ENCODE measurements at places on chromosomes 5 and 9.

DNA sequence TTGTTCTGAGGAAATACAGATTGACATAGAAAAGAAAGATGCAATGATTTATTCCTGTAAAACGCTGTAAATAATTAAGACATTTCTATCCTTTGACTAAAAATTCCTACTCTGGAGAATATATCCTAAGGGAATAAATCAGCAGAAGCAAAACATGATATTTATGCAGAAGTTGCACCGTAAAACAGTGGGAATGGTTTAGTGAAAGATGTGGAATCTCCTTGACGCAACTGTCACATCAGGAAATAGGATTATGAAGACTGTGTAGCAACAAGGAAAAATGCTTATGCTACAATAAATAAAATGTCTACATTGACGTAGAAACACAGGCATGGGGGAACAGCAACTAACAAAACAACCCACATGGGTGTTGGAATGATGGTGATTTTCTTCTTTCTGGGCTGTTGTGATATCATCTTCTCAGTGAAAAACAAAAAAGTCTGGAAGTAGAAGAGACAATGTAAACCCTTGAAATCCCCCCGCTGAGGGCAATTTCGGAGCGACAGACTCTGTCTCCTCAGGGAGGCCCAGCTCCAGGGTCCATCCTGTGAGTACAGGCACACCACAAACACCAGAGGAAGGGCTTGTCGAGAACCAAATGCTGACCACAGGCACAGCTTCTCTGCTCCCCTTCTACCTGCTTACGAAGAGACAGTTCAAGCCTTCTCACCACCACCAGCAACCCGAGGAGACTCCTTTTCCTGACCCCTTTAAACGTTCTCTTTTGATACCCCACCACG, 25.2 kb downstream of the COL23A1 start:
- no peak for DNase-seq

DNA sequence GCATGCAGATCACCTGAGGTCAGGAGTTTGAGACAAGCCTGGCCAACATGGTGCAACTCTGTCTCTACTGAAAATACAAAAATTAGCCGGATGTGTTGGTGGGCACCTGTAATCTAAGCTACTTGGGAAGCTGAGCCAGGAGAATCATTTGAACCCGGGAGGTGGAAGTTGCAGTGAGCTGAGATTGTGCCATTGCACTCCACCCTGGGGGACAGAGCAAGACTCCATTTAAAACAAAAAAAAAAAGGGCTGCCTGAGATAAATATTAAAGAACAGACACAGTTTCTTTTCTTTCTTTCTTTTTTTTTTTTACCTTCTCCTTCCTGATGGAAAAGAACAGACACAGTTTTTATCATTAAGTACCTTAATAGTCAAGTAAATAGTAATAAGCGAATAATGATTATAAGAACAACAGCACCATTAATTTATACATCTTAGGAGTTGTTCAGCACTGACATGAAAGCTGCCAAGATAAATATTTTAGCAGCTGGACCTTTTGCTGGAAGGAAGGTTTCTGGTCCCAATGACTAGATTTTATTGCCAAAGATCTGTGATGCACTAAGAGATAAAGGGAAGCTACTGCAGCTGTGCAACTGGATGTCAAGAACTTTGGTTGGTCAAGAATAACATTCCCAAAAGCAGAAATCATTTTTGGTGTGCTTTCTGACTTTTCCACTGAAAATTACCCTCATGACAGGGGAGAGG, 7.0 kb downstream of the CENPP start:
- no peak for DNase-seq

- DNase-seq: no peak
Observed at GRCh38 chr5:33806738-33807442, 84.9 kb downstream of the ADAMTS12 start.

GRCh38 chr5:67657055-67657454, 460.5 kb upstream of the CD180 start:
- DNase-seq: no peak

- no peak for DNase-seq
Observed at GRCh38 chr9:113398796-113399195, 2.3 kb downstream of the ALAD start.

DNA sequence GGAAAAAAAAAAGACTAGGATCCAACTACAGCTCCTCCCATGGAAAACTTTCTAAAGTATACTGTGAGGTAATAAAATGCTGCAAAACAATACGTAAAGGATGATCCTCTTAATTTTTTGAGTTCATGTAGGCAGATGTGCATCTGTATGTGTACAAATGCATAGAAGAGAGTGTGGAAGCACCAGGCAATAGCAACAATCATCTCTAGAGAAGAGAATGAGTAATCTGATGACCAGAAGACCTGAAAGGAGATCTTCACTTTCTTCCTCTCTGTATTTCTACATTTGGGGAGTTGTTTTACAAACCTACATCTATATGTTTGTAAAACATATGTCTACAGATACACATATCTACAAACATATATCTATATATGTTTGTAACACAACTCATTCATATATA, 29.3 kb upstream of the SPDL1 start:
- DNase-seq: no peak

GRCh38 chr5:138985256-138985655, 110.1 kb upstream of the LRRTM2 start:
- DNase-seq: no peak

GRCh38 chr5:112711436-112711835, 26.2 kb upstream of the APC start:
- DNase-seq: no peak

GRCh38 chr9:77440057-77440456, 208.1 kb downstream of the GNA14 start:
- DNase-seq: no peak

DNA sequence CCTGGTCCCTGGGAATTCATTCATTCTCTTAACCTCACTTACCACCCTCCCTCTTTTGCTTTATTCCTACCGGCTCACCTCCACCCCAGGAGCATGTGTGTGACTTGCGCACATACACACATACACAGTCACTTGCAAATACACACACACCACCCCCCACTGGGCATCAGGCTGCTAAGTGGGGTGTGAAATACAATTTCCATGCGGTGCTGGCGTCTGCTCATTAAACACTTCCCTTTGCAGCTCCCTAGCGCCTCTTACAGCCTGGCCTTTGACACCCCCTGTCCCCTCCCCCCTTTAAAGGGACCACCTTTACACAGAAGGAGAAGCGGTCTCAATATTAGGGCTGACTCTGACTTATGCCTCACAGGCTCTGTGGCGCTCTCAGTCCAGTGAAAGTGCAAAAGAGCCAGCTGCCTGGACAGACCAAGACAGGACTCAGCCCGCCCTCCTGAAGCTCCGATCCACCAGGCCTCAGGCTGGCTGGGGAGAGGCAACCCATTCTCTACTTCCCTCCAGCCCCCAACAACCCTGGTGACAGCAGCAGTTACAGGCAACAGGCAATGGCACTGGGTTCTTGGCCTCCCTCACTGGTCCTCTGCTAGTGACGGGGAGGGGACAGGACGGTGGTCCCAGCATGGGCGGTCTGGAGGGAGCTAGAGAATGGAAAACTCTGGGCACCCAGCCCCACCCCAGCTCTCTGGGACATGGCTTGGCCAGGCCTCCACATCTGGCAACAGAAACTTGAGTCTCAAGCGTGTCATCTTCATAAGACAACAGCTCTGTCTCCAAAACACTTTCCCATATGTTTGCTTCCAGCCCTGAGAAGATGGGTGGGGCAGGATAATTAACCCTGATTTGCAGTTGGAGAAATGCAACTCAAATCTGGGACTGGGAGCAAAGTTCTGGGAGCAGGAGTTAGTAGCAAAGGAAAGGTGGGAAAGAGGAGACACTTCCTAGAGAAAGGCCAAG, 12.0 kb downstream of the ENHO start:
- no peak for DNase-seq

GRCh38 chr9:99003308-99003707, 59.6 kb downstream of the COL15A1 start:
- DNase-seq: no peak

GRCh38 chr5:120452471-120452870, 11.6 kb upstream of the PRR16 start:
- no peak for DNase-seq

DNA sequence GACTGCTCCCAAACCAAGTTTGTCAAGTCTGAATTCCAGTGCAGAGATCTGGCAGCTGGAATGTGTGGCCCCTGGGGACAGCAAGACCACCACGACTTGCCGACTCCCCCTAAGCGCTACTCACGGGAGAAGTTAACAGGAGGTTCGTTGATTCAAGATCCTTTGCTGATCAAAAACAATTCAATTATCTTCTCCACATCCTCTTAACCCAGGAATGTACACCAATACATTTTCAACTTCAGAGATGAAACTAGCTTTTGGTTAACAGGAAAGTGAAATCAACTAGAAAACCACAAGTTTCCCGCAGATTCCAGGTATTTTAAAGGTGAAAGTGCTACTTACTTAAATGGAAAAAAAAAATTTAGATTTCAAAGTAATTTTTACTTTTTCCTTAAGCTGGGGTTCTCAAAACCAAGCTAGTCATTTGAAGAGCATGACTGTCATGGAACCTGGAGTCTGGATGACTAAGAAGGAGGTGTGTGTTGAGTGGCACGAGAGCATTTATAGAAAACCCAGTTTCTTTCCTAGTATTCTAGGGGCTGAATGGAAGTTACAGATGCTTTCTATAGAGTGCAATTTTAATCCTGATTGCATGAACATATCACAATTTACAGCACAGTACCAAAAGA, 257.5 kb upstream of the PANK3 start:
- no peak for DNase-seq

DNA sequence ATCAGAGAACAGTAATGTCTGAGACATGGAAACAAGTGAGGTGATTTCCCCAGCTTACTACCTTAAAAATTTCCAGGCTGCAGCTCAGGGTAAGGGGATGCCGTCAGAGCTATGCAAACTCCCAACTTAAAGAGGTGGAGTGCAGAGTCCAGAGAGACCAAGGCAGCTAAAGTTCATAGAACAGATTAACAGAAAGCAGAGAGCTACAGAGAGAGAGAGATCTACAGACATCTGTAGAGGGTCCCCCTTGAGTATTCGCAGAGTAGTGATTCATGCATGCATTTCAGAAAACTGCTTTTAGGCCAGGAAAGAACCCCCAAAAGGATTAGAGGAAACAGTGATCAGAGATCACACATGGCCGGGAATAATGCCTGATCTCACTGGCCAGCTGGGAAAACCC, 306.2 kb upstream of the PUM3 start:
- no peak for DNase-seq

DNA sequence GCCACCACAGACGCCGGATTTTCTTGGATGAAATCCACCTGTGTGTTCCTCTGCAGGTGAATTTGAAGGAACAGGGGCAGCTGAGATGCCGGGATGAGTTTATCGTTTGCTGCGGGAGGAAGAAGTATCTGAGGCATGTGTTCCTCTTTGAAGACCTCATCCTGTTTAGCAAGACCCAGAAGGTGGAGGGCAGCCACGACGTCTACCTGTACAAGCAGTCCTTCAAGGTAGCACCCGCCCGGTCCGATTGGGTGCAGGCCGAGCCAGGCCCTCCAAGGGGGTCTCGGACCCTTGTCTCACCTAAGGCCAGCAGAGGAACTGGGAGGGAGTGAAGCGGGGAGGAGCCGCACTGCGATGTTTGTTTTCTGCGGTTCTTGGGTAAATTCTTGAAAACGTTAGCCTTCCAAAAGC, 18.4 kb upstream of the LRRC14B start:
- no peak for DNase-seq

- DNase-seq: no peak
Observed at GRCh38 chr5:105230516-105231157, 1668.0 kb upstream of the NUDT12 start.

DNA sequence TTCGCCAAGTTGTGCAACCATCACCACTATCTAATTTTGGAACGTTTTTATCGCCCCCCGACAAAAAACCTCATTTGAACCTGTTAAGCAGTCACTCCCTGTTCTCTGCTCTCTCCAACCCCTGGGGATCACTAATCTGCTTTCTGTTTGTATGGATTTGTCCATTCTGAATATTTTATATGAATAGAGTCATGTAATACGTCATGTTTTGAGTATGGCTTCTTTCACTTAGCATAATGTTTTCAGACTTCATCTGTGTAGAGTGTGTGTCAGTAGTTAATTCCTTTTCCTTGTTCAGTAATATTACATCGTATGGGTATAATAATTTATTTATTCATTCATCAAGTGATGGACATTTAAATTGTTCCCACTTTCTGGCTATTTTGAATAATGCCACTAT, 232.2 kb downstream of the SMARCA2 start:
- no peak for DNase-seq

DNA sequence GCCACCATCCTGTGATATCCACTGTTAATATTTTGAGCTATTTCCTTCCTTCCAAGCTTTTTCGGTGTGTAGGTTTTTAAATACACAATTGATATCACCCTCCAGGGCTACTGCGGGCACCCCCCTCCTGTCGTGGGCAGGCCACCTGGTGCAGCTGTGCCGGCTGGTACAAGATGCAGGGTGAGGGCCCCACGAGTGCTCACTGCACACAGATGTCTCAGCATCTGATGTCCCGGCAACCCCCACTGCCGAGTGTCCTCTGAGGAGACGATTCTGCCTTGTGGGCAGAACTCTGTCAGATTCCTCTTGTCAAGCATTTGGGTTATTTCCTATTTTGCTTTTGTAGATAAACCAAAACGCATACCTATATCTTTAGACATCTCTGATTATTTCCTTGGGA, 25.1 kb downstream of the CACNA1B start:
- DNase-seq: no peak

- no peak for DNase-seq
Observed at GRCh38 chr9:34279411-34279810, 49.7 kb downstream of the KIF24 start.

- DNase-seq: no peak
Observed at GRCh38 chr9:107928701-107929371, 439.3 kb upstream of the KLF4 start.

DNA sequence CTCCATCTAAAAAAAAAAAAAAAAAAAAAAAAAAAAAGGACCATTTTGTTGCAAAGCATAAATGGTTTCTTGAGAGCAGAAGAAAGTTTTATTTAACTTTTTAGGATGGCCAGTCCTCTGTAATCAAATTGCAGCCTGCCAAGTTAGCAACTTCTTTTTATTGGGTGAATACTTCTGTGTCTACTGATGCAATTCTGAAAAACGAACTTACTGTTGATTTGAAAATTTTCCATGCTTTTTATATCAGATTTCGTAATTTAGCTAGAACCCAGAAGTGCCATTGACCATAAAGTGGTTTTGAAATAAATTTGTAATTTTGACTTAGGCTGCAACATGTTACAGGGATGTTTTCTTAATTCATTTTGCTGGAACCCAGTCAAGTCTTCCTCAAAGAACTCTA, 269.1 kb upstream of the ACTBL2 start:
- no peak for DNase-seq

GRCh38 chr9:68476422-68476821, 64.3 kb downstream of the TMEM252 start:
- DNase-seq: no peak

Measured in AG09319 (cell line).